ENCODE measurements at places on chromosomes 11 and 22. TPM values are rescaled to one million over a fixed set of nuclear protein-coding genes. Genes with fewer than 3 reads are reported as not detected.

CREB3L1 gene
- 0.37 TPM for total RNA-seq

MFNG gene
- total RNA-seq: 4.5 TPM

TXN2 gene
- total RNA-seq: 87.0 TPM

MRGPRX4 gene
- not detected for total RNA-seq

FOXRED2 gene
- total RNA-seq: 19.9 TPM
